ENCODE measurements at places on chromosomes 5 and 9.

- peak; percentile 36 for DNase-seq
Measured at GRCh38 chr9:133737774-133738639, at the start of gene SARDH. Gene SARDH, minus strand, starts transcription at chr9:133738352. Its CDS starts 4,179 bp downstream, at chr9:133734173.

DNA sequence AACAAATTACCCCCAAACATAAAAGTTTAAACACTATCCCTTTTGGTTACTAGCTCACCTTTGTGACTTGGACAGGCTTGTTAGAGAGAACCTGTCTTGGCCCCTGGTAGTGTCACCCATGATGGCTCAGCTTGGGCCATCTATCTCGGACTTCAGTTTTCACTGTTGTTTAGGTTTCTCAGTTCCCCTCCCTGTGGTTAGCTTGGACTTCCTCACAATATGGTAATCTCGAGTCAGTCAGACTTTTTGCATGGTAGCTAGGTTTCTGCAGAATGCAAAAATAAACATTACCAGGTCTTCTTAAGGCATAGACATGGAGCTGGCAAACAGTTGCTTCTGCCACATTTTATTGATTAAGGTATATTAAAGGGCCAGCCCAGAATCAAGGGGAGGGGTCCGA is 324.3 kb upstream of the RORB start:
- DNase-seq, result no peak

- no peak for DNase-seq
Measured at GRCh38 chr5:178467568-178468195, 122.5 kb downstream of the COL23A1 start.

GRCh38 chr9:96209407-96210271 is 92.3 kb downstream of the HSD17B3 start:
- DNase-seq, result no peak

DNA sequence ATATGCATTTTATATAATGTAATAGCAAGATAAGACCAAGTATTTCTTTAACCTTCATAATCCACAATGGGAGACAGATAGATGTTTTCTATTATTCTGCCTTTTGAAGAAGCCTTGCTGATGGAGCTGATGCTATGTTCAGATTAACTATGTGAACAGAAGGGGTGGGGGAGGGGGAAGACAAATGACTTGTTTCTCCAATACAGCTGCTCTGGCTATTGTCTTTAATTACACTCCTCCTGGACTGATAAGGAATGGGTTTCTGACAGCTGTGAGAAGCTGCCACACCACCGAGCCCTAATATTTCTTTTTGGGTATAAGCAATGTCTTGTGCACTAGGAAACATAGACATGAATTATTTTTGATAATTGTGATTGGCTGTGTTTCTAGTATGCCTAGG is 62.0 kb downstream of the CAVIN4 start:
- no peak for DNase-seq

DNA sequence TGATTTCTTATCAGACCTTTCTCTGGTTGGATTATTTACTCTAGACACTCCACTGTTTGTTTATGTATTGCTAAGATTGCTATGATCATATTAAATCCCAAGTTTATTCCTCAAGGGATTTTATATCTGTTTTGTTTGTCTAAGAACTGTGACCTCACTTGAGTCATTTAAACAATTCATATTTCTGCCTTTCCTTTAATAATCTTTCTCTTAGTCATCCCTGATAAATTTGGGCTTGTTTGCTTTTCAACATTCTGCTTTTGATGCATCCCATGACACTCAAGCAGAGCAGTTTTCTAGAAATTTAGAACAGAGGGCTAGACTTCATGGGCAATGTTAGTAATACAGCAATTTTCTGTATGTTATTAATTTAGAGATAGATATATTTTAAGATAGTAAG is 231.6 kb upstream of the TNC start:
- DNase-seq, result no peak

- DNase-seq, result no peak
Measured at GRCh38 chr5:133309984-133310621, 258.3 kb downstream of the HSPA4 start.

DNA sequence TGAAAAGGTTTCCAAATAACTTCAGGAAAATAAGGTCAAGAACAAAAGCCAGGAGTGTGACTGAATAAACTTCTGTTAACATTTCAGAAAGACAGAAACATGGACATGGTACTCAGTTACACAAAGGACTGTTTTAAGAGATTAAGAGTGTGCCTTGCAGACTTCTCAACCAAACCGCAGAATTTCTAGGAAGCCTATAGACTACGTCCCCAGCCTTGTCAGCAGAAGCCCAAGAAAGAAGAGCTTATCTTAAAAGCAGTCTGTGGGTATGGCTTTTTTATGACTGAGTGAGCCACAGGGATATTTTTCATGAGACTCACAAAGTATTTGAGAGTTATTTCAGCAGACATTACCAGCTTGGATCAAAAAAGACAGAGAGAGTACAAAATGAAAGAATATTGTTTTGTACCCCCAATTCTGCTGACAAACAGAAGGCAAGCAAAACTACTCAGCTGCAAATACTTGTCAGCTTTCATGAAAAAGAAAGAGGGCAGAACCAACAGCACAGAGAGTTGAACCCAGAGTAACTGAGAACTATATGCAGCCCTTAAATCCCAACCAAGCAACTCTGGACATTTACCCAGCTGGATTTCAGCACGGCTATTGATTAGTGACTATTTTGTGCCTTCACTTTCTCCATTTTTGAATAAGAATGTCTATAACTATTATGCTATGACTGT is 711.0 kb upstream of the CTNND2 start:
- no peak for DNase-seq

GRCh38 chr5:149730620-149731331 is 666 bp downstream of the PPARGC1B start:
- DNase-seq, result peak; percentile 49

DNA sequence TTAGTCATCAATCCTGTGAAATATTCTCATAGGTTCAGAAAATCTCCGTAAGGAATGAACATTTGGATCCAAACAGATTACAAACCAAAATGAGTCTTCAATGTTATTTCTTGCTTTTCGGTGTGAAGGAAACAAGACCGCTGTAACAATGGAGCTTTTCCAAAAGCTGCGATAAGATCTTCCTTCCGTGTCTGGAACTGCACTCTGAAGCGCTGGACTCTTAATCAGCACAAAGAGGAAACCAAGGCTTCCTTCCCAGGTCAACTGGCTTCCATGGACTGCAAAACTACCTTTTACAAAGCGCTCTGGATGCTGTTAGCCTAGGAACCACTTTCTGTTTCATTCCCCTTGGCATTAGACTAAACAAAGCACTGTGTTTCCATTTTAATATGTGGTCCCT is 137.9 kb upstream of the BASP1 start:
- DNase-seq, result no peak

- no peak for DNase-seq
Measured at GRCh38 chr5:62980884-62981283, 402.3 kb downstream of the LRRC70 start.

GRCh38 chr9:126461608-126462007 is 135.0 kb downstream of the MVB12B start:
- no peak for DNase-seq

- no peak for DNase-seq
Measured at GRCh38 chr5:180590543-180591310, 572 bp downstream of the SCGB3A1 start.

DNA sequence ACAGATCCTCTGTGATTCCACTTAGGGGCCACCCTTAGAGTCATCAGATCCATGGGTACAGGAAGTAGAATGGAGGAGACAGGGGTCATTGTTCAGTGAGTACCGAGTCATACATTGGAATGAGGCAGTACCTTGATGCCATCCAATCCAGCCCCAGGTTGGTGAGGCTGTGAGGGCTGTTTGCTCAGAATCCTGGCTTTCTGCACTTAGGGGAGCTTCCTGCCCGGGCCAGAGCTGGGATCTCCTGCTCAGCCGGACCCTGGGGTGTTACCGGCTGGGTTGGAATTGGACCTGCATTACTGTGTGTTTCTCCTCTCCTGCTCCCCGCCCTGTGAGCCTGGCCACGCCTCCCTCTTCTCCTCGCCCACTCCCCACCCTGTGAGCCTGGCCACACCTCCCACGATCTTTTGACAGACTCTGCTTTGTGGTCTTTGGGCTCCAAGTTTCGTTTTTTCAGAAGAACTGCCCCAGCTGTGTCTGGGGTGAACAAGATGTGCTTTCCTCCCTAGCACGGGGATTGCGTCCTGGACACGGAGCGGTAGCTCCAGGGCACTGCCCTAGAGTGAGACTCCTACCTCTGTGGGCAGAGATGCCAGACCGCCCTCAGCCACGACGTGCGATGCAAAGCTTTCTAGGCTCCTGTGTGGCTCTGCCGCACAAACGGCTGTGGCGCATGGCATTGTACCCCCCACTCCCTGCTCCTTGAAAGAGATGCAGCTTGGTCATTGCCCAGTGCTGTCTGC is 15.4 kb downstream of the TRAF2 start:
- peak; percentile 78 for DNase-seq

DNA sequence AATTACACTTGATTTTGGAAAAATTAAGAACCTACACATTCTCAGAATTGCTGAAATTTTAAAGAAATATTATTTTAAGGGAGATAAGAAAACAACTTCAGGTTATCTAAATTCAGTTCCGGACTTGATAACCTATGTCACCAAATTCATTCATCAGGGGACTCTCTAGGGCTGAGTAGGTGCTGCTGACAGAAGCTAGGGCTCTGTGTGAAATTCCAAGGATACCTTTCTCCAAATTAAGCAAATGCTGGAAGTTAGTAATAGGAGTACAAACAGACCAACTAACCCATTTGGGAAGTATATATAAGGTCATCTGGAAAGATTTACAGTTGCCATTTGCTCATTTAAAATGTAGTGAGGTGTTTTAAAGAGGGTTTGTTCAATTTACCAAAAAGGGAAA is 84.3 kb downstream of the SMIM23 start:
- DNase-seq, result no peak

GRCh38 chr5:101688156-101688555 is 607.9 kb downstream of the SLCO4C1 start:
- DNase-seq, result no peak

DNA sequence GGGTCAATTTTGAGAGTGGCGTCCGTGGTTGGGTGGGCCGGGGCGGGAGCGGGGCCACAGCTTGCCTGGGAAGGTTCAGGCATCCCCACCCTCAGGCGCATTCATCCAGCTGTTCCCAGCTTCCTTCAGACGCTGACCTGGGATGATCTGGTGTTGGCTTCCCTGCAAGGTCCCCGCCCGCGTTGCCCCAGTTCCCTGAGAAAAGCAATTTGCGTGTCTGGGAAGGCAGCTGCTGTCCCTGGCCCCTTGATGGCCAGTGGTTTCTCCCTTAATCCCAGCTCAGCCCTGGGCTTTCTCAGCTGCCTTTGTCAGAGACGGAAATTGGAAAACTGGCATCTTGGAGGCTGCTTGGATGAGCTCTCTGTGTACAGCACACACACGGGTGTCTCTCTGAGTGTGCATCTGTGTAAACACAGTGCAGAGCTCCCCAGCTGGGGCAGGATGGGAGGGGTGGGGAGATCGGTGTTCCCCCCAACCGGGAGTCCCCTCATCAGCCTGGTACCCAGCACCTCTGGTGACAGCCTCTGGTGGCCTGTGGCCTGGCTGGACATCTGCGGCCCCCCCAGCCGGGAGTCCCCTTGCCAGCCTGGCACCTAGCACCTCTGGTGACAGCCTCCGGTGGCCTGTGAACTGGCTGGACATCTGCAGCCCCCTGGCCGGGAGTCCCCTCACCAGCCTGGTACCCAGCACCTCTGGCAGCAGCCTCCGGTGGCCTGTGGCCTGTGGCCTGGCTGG is 94.0 kb downstream of the COL5A1 start:
- no peak for DNase-seq

- peak; percentile 32 for DNase-seq
Measured at GRCh38 chr5:126837906-126838539, 61.1 kb downstream of the LMNB1 start.

DNA sequence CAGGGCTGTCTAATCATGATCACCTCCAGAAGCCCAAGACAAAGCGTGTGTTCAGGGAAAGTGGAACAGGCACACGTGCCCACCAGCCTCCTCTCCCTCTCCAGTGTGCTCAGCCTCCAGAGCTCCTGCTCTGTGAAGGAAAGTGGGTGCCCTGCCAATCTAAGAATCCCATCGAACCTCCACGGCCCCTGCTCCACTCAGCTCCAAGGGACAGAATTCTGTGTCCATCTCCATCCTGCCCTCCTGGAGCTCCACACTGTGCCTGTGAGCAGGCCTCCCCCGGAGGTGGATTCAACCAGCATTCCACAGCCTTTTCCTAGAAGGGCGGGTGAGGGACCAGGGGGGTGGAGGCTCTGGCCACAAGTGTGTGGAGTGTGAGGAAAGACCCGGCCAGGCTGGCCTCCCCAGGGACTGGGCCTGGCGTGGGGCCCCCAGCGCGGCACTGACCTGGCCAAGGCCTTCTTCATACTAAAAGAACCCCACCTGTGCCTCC is 6.0 kb downstream of the EEIG1 start:
- DNase-seq, result no peak

DNA sequence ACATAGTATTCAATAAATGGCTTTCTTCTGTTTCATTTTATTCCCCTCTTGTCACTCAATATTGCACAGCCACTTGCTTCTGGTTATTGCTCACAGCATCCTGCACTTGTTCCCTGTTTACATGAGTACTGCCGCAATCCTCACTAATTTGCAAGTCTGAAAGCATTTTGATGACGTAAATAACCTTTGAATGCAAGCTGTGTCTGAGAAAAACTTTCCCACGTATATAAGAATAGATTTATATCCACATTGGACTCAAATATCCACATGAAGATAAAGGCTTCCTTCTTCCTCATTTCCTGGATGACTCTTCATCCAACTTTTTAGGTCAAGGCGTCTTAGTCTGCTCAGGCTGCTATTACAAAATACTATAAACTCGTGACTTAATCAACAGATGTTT is 88.2 kb upstream of the DAP start:
- no peak for DNase-seq

GRCh38 chr9:120348951-120349429 is 231.0 kb downstream of the CDK5RAP2 start:
- no peak for DNase-seq

GRCh38 chr9:110241260-110241857 is 14.9 kb downstream of the TXN start:
- no peak for DNase-seq

GRCh38 chr5:170056561-170057267 is 49.0 kb upstream of the FOXI1 start:
- DNase-seq, result no peak

DNA sequence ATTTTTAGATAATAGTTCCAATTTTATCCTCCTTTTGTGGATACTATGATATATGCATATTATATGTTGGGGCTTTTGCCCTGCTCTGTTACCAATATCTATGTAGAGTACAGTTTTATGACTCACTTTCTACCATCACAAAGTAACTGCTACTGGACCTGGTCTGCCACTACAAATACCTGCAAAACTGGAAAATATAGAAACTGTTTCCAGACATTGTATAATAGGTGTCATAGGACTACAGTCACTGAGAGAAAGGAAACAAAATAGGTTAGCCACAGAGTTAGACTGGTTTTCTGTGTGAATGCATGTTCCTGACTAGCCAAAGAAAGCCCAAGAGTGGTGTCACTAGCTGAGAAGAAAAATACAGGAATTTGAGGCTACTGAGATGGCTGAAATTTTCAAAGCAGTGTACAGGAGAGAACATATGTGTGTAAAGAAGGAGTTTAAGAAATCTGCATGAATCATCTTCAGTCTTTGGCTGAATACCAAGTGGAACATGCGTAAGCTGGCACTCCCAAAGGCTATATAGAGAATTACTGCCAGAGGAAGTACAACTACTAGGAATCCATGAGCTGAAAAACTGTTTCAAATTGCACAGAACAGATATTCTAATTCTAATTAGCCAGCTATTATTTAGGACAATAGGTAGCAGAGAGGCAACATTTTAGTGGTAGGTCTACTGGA is 29.0 kb upstream of the FAM174A start:
- DNase-seq, result no peak

- no peak for DNase-seq
Measured at GRCh38 chr5:116733991-116734975, 159.7 kb upstream of the SEMA6A start.

- no peak for DNase-seq
Measured at GRCh38 chr9:98491828-98492227, 216.9 kb downstream of the GABBR2 start.

- no peak for DNase-seq
Measured at GRCh38 chr5:86709157-86709881, 91.6 kb downstream of the COX7C start.

All from CD4-positive, alpha-beta T cell treated with Interleukin-10 for 1 hour (primary cell).